ENCODE measurements at places on chromosomes 3 and 15. TPM values are rescaled to one million over a fixed set of nuclear protein-coding genes. Genes with fewer than 3 reads are reported as not detected.

GRCh38 chr3:33149342-33149741 is 35.5 kb downstream of the CRTAP start:
- no peak for DNase-seq

GRCh38 chr15:67521783-67522568 is 1.0 kb downstream of the C15orf61 start:
- no peak for DNase-seq

DNA sequence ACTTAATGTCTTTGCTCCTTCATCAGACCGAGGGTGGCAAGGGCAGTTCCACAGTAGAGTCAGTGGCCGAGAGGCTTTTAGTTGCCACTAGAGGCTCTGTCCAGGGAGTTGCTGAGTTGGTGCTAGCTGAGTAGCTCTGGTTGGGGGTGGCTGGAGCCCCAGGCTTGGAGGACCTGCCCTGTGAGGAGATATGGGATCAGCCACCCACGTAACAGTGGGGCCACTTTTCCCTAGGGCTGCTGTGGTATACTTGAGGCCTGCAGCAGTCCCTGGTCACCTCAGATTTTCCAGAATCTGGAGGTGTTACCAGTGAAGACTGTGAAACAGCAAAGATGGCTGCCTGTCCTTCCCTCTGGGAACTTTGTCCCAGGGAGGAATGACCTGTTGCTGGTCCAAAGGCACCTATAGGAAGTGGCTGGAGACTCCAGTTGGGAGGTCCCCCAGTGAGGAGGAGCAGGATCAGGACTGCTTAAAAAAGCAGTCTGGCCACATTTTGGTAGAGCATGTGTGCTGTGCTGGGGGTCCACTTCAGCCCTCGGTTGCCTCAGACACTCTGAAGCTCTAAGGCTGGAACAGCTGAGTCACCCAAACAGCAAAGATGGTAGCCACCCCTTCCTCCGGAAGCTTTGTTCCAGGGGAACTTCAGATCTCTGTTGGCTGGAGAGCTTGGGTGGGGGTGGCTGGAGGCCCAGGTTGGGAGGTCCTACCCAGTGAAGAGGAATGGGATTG is 72.9 kb downstream of the AKAP13 start:
- no peak for DNase-seq

DNA sequence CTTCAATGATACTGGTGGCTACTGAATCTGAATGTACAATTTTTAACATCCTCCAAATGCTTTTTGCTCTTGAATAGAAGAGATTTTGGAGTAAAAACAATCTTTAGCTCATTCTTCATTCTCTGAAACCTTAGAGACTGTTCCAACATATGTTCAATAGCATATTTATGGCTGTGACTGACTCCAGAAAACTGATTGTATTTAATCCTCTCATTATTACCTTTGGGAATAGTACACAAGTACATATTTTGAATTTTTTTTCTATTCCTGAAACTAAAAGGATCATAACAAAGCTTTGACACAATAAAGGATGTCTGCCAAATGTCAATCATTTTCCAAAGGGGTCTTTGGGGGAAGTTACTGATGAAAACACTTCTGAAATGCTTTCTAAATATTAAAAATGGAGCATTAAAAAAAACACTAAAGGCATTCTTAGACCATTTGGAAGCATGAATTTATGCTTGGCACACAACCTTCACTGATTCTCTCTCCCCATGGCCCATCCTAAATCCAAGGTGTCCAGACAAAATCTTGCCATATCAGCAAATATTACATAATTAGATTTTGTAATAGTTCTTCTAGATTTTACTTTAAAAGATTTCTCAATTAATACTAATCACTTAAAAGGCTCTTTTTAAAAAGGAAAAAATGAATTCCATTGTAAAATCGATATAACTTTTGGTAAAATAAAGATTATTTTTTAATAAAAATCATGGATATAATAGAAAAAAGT is 936.8 kb downstream of the EPHA3 start:
- DNase-seq, result no peak

DNA sequence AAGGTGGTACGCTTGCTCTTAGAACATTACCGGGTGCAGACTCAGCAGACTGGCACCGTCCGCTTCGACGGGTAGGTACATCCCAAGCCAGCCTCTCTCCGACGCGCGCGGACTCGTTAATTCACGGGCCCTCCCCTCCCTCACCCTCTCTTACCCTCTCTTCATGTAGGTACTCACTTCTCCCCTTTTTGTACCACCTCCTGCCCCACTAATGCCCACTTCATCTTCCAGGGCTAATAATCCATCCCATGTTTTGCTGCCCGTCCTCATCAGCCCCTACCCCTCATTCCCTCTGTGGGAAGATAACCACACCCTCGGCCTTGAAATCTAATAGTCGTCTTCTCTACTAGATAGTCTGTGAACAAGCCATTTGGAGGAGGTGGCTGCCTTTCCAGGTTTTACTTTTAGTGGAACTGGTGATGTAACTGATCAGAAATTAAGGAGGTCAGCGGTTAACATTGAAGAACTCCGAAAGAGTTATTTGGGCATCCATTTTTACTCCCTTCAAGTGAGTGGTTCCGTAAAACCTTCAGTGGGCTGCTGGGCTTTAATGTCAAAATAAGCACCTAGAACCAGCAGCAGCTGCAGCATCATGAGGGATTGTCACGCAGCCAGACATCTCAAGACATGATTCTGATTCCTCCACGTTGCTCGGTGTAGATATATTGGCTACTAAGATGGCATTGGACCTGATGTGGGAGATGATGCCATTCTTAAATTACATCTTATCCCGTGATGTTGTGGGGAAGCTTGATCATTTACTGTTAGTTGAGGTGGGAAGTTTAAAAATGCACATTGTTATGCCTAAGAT is 1.3 kb downstream of the FEM1B start:
- peak; percentile 14 for DNase-seq

The SAMMSON gene
- not detected for total RNA-seq

All from activated naive CD4-positive, alpha-beta T cell treated with anti-CD3 and anti-CD28 coated beads for 36 hours (primary cell).